ENCODE measurements at places on chromosomes 4 and X. TPM values are rescaled to one million over a fixed set of nuclear protein-coding genes. Genes with fewer than 3 reads are reported as not detected.

Gene NSG1
- total RNA-seq: 19.6 TPM

Gene POU3F4
- total RNA-seq: not detected

Gene FUNDC2
- total RNA-seq: 146 TPM

Gene GPRIN3
- 7.8 TPM for total RNA-seq

Gene ESX1
- total RNA-seq: not detected

Gene TMEM31
- total RNA-seq: not detected

Gene SULT1E1
- total RNA-seq: not detected

Gene ATP5ME
- total RNA-seq: 265 TPM

Gene HERC3
- total RNA-seq: 36.2 TPM

- H3K27ac ChIP-seq: no peak overlapping the region
- H3K27me3 ChIP-seq: no peaks in the 10 kb centered on the region
- no peak overlapping the region for H3K4me3 ChIP-seq
- DNase-seq: no peak
- no peaks in the 10 kb centered on the region for H3K36me3 ChIP-seq
These were observed 495.3 kb downstream of the IL1RAPL1 start for GRCh38 chrX:29082558-29082957.

- no peak overlapping the region for H3K4me3 ChIP-seq
- no peaks in the 10 kb centered on the region for H3K36me3 ChIP-seq
- no peak overlapping the region for H3K27ac ChIP-seq
- H3K4me1 ChIP-seq: no peaks in the 10 kb centered on the region
- H3K27me3 ChIP-seq: no peaks in the 10 kb centered on the region
- no peak for DNase-seq
These were observed 14.0 kb upstream of the ART3 start for GRCh38 chr4:76060506-76060905.

DNA sequence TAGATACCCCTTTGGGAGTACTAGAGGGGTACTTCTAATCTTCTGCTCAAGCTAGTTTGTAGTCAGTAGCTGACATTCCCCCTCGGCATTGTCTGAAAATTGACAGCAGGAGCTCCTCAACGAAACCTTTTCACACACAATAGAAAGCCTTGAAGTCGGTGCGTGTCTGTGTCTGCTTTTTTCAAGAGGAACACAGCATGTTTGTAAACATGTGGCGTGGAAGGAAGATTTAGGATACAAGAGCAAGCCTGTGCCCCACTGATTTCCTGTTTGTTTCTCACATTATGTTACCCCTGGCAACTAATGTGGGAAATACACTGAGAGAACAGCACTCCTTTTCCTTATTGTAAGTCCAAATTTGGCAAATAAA lies 252.6 kb downstream of the ANKRD50 start:
- H3K36me3 ChIP-seq: no peaks in the 10 kb centered on the region
- no peaks in the 10 kb centered on the region for H3K27me3 ChIP-seq
- DNase-seq: no peak
- H3K27ac ChIP-seq: no peak overlapping the region

DNA sequence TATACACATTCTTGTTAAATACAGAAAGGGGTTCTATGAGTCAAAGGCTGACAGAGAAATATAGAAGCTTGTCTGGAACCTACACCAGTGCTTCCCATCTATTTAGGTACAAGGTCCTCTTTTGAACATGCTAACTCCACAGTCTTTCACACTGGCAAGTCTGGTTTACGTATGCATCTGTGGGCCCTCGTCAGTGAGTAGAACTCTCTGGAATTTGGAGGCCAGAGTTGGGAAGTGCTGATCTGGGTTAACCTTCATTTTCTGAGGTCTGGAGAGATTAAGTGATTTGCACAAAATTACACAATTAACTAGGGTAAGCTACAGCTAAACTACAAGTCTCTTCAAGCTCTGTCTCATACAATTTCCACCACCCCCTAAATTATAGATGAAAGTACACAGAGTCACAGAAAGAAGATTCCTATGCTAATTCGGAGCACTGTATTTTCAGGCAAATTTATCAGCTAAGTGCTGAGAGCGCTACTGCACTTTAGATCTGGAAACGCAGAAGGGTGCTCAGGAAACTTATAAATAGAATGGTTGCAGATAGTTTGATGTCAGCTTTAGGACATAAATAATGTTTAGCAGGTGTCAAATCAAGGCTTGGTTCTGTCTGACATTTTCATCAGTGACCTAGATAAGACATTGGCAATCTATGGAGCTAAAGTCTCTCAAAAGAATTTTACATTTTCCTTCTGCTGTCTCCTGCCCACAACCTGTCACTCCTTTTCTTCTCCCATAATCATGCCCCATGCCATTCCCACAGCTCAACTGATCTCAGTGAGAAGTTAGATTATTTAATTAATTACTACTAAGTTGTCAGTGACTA lies 43.0 kb upstream of the PDLIM5 start:
- no peak overlapping the region for H3K4me3 ChIP-seq
- peak overlapping the region; percentile 81 for H3K27ac ChIP-seq
- peaks cover 62% of the 10 kb centered on the region for H3K4me1 ChIP-seq
- DNase-seq: no peak
- no peaks in the 10 kb centered on the region for H3K27me3 ChIP-seq
- no peaks in the 10 kb centered on the region for H3K36me3 ChIP-seq

- no peaks in the 10 kb centered on the region for H3K27me3 ChIP-seq
- no peak overlapping the region for H3K4me3 ChIP-seq
- no peak for DNase-seq
- no peaks in the 10 kb centered on the region for H3K4me1 ChIP-seq
- H3K27ac ChIP-seq: no peak overlapping the region
These were observed 4.8 kb downstream of the ADAMTS3 start for GRCh38 chr4:72564184-72564583.

GRCh38 chrX:20529711-20530110 lies 263.0 kb upstream of the RPS6KA3 start:
- H3K27me3 ChIP-seq: no peaks in the 10 kb centered on the region
- H3K27ac ChIP-seq: no peak overlapping the region

DNA sequence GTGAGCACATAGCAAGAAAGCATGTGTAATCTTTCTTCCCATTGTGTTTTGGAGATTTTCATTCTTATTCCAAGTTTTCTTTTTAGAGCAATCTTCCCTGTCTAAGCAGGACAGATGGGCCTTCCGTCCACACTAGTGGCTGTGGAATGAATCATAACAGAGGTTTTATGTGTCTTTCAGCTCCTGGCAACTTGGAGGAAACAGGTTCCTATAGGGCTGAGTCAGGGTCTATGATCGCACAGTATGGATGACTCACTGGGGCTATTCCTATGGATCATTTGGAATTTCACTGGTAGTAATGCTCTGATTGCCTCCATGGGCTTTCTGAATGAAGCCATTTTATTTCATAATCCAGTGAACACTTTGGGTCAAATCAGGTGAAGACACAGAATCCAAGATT lies 51.8 kb upstream of the CBLL2 start:
- no peaks in the 10 kb centered on the region for H3K36me3 ChIP-seq
- no peak overlapping the region for H3K27ac ChIP-seq

GRCh38 chr4:663438-664428 lies 10.3 kb downstream of the ATP5ME start:
- no peaks in the 10 kb centered on the region for H3K27me3 ChIP-seq
- peak overlapping the region; percentile 74 for H3K4me3 ChIP-seq
- peak overlapping the region; percentile 62 for H3K27ac ChIP-seq
- H3K4me1 ChIP-seq: peaks cover 18% of the 10 kb centered on the region
- no peaks in the 10 kb centered on the region for H3K36me3 ChIP-seq
- no peak for DNase-seq

GRCh38 chrX:71181558-71181909 lies 36.9 kb downstream of the NLGN3 start:
- DNase-seq: no peak
- peak overlapping the region; percentile 33 for H3K4me3 ChIP-seq
- H3K4me1 ChIP-seq: peaks cover 6% of the 10 kb centered on the region
- no peaks in the 10 kb centered on the region for H3K27me3 ChIP-seq
